T-cell (primary cell): ENCODE measurements at places on chromosomes 7 and 10.

DNA sequence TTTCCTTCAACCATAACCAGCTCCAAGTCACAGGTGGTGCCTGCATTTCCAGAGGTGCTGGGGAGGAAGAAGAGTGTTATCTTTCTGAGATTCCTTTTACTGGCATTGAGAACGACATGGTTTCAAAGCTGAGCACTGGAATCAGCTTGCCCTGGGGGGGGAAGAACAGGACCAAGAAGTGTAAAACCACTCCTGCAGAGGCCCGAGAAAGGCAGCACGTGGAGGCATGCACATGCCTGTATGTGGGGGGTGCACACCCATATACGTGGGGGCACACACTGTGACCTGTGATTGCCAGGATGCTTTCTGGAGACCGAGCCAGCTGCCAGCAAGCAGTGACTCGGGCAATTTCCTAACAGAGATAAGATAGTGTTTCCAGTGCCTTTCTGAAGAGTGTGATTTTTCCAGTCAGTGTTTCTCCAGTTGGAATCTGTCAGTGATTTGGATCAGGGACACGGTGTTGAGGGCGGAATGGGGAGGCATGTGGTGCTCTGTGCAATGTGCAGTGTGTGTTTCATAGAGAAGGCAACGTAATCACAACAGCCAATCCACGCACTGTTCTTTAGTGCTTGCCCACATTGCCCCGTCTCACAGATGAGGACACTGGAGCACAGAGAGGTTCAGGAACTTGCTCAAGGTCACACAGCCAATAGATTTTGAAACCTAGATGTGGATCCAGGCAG lies 4.2 kb downstream of the LRRC27 start:
- no peak for DNase-seq

- DNase-seq = no peak
Observed at GRCh38 chr7:86904949-86905834, 154.3 kb downstream of the ELAPOR2 start.

- DNase-seq = no peak
Observed at GRCh38 chr10:110151467-110151866, 55.9 kb upstream of the MXI1 start.

GRCh38 chr10:123150986-123151736 lies 3.0 kb upstream of the BUB3 start:
- peak; percentile 26 for DNase-seq

GRCh38 chr10:128727114-128727513 lies 600.9 kb upstream of the MKI67 start:
- no peak for DNase-seq

GRCh38 chr7:80821771-80822319 lies 97.0 kb downstream of the SEMA3C start:
- DNase-seq = no peak

GRCh38 chr10:8262317-8262716 lies 207.8 kb downstream of the GATA3 start:
- no peak for DNase-seq

DNA sequence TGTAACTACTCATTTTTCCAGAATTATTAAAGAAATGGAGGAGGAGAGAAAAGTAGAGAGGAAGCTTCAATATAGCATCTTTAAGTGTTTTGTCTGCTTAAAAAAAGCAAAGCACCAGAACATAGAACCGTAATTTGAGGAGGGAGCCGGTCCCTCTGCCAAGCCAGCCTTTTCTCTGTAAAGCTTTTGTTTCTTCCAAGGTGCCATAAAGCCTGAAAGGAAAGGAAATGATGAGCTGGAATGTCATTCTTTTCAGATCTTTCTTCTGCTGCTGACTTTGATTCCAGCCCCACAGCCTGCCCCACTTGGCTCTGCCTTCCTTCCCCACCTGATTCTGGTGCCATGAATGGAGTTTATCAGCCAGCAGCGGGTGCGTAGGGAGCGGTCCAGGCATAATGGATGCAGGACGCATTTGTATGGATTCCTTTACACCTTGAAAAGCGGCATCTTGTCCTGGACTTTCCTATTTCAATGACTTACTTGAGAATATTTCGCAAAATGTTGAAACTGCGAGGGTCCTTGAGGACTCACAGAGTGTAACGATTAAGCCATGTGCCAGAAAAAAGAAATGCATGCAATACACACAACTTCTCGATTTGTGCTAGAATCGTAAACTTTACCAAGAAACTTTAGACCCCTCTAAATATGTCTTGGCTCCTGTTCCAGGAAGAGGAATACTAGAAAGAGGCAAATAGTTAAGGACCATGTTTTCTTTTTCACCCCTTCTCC lies 569.5 kb upstream of the MGMT start:
- DNase-seq = no peak

DNA sequence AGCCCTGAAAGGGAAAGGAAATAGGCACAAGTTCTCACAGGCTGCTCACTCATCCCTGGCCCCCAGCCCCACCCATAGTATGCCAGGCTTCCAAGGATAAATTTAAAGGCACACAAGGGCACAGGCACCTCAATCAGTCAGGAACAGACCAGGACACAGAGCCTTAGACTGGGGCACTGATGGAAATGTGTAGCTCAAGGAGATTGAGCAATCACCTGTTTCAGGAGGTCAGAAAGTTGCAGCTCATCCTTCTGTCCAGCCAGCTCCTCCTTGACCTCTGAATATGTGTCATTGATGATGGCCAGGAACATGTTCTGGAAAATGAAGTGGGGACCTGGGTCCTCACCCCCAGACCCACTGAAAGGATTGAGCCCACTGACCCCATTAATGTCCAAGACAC lies 6.6 kb upstream of the BLOC1S2 start:
- no peak for DNase-seq

GRCh38 chr10:121531076-121531829 lies 67.0 kb downstream of the FGFR2 start:
- no peak for DNase-seq

- no peak for DNase-seq
Observed at GRCh38 chr7:78760620-78761355, 692.7 kb downstream of the MAGI2 start.

- DNase-seq = no peak
Observed at GRCh38 chr7:98357751-98358161, 43.1 kb downstream of the BAIAP2L1 start.

GRCh38 chr10:24926557-24926956 lies 25.8 kb downstream of the PRTFDC1 start:
- DNase-seq = no peak

- no peak for DNase-seq
Observed at GRCh38 chr7:132485136-132485535, 91.1 kb downstream of the PLXNA4 start.

- DNase-seq = no peak
Observed at GRCh38 chr10:7075851-7076250, 335.0 kb downstream of the SFMBT2 start.

- DNase-seq = no peak
Observed at GRCh38 chr10:30172673-30173072, 113.3 kb upstream of the JCAD start.

- no peak for DNase-seq
Observed at GRCh38 chr10:59833810-59834209, 72.5 kb downstream of the CCDC6 start.

GRCh38 chr7:141053626-141054025 lies 20.2 kb upstream of the TMEM178B start:
- peak; percentile 37 for DNase-seq
